ENCODE measurements at places on chromosomes 4 and X. TPM values are rescaled to one million over a fixed set of nuclear protein-coding genes. Genes with fewer than 3 reads are reported as not detected.

DNA sequence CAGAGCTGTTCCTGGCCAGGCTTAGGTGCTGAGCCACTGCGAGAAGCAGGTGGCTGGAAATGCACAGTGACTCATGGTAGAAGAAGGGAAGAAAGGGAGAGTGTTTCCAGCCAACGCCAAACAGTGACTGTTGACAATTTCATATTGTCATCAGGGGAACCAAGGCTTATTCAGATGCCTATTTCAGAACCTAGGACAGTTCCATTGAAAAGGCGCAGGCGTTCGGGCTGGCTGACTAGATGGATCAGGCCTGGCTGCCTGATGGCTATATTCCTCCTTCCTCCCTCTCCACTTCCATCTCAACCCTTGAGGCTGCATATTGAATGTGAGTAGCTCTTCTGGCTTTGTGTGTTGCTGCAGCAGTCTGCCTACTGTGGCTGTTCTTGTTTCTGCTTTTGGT, 73.0 kb upstream of the FRMPD4 start:
- no peak overlapping the region for H3K4me3 ChIP-seq
- H3K27ac ChIP-seq, result no peak overlapping the region
- DNase-seq, result peak; percentile 39
- no peaks in the 10 kb centered on the region for H3K27me3 ChIP-seq
- H3K36me3 ChIP-seq, result no peaks in the 10 kb centered on the region
- H3K4me1 ChIP-seq, result no peaks in the 10 kb centered on the region

- H3K27ac ChIP-seq, result no peak overlapping the region
- H3K36me3 ChIP-seq, result no peaks in the 10 kb centered on the region
Observed at GRCh38 chr4:52853351-52853750, 8.8 kb upstream of the RASL11B start.

DNA sequence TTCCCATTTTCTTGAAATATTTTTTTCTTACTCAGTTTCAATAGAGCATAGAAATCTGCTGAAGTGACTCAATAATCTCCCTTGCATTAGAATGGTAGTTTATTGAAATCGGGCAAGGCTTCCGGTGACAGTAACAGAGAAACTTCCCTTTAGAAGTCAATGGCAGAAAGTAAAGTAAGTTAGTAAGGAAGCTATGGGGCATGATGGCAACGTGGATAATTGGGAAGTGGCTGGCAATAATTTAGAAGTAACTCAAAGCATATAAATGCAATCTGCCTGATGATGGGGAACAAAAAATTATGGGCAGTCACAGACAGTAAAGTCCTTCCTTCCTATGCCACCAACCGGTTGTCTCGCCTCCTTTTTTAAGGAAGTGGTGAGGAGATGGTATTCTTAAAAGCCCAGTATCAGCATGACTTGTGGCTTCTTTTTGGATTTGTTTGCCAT, 7.6 kb downstream of the CYBB start:
- DNase-seq, result no peak
- H3K4me1 ChIP-seq, result no peaks in the 10 kb centered on the region
- H3K36me3 ChIP-seq, result no peaks in the 10 kb centered on the region

DNA sequence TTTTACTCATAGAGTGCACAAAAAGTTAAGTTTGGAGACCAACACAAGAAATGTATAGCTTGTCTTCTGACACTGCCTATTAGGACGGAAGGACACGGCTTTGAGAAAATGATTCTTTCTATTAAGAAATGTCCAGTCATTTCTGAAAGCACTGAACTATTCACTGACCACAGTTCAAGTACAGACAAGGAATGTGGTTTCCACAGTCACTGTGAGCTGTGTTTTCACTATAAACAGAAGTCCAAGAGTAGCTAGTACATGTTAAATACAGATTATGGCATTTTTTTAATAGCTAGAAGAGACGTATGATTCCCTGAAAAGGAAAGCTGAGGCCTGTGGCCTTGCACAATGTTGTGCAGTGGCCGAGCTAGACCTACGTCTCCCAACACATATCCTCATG, 115.1 kb upstream of the GPM6A start:
- H3K4me1 ChIP-seq, result no peaks in the 10 kb centered on the region
- H3K36me3 ChIP-seq, result no peaks in the 10 kb centered on the region
- H3K27ac ChIP-seq, result no peak overlapping the region
- no peaks in the 10 kb centered on the region for H3K27me3 ChIP-seq
- no peak for DNase-seq

DNA sequence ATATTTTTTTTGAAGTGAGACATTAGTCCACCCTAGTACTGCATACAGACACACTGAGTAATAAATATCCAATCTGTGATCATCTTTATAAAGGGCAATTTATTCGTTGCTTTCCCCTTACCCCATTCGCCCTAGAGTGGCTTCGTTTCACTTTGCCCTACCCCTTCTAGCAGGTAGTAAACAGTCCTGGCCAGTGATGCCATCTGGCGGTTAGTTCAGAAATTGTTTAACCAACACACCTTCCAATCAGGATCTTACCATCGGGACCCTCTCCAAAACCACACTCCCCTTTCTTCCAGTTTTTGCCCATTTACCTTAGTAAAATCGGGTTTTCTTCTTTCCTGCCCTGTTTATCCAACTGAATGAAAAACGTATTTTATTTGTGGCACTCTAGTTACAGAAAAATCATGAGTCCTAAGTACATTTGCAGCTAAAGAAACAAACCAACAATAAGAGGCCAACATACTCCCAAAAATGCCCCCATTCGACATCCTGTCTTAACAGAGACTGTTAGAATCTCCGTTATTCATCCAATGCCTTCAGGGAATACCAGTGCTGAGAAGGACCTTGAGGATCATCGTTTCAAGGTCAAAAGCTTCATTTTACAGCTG, 2.2 kb downstream of the PPA2 start:
- H3K4me1 ChIP-seq, result peaks cover 16% of the 10 kb centered on the region
- peak overlapping the region; percentile 81 for H3K4me3 ChIP-seq
- 0 out of 2 replicates have a peak overlapping the region, but pooled peaks have one; percentile 23 for H3K27ac ChIP-seq
- H3K36me3 ChIP-seq, result peaks cover 10% of the 10 kb centered on the region
- H3K27me3 ChIP-seq, result no peaks in the 10 kb centered on the region

DNA sequence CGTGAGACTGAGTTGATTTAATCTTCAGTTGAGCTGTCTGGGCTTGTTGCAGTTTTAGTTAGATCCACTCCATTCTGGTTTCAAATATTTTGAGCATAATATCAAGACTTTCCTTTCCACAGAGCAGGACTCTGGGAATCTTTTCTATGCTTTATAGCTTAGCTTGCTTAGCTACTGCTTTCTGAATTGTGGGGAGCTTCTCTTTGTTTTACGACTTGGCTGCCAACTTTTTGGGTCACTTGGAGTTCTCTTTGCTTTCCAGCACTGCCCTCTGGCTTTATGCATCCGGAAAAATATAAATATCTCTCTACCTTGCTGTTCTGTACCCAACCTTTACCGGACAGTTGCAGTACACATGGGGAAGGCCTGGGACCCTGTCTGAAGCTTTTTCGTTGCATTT, 292.1 kb downstream of the STIM2 start:
- H3K4me1 ChIP-seq, result no peaks in the 10 kb centered on the region
- H3K36me3 ChIP-seq, result no peaks in the 10 kb centered on the region
- no peaks in the 10 kb centered on the region for H3K27me3 ChIP-seq
- H3K27ac ChIP-seq, result no peak overlapping the region
- DNase-seq, result no peak
- no peak overlapping the region for H3K4me3 ChIP-seq

- no peaks in the 10 kb centered on the region for H3K4me1 ChIP-seq
- no peak for DNase-seq
- no peaks in the 10 kb centered on the region for H3K36me3 ChIP-seq
- H3K27ac ChIP-seq, result no peak overlapping the region
- H3K27me3 ChIP-seq, result no peaks in the 10 kb centered on the region
- H3K4me3 ChIP-seq, result no peak overlapping the region
Observed at GRCh38 chr4:174657472-174657871, 135.2 kb upstream of the HPGD start.

DNA sequence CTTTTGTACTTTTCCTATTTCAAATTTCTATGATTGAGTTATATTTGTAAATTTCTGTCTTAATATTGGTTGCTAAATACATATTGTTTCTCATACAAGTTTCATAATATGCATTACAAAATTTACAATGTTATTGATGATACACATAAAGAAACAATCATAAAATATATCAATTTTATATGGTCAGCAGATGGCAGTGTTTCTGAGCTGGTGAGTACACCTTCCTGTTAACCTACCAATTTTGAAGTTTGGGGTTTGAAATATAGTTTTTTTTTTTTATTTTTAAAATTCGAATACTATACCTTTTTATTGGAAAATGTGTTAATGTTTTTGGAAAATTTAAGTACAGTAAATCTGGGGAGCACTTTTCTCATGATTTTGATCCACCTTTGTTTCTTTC, 1953.1 kb upstream of the ADGRL3 start:
- no peak for DNase-seq
- no peaks in the 10 kb centered on the region for H3K27me3 ChIP-seq
- H3K4me3 ChIP-seq, result no peak overlapping the region
- H3K36me3 ChIP-seq, result no peaks in the 10 kb centered on the region
- no peaks in the 10 kb centered on the region for H3K4me1 ChIP-seq
- no peak overlapping the region for H3K27ac ChIP-seq

- H3K36me3 ChIP-seq, result no peaks in the 10 kb centered on the region
- DNase-seq, result no peak
- H3K4me1 ChIP-seq, result peaks cover 3% of the 10 kb centered on the region
- H3K4me3 ChIP-seq, result no peak overlapping the region
Observed at GRCh38 chr4:158316264-158316663, 106.0 kb downstream of the TMEM144 start.

- H3K27me3 ChIP-seq, result no peaks in the 10 kb centered on the region
- peaks cover 5% of the 10 kb centered on the region for H3K36me3 ChIP-seq
- H3K4me3 ChIP-seq, result no peak overlapping the region
- no peaks in the 10 kb centered on the region for H3K4me1 ChIP-seq
Observed at GRCh38 chr4:153260553-153261300, 56.5 kb downstream of the TRIM2 start.

GRCh38 chr4:48268956-48269860, at the start of gene TEC:
TSS of gene TEC (minus strand) at chr4:48269838. CDS start at chr4:48228614, 41,224 bp downstream.
- H3K27me3 ChIP-seq, result no peaks in the 10 kb centered on the region
- H3K36me3 ChIP-seq, result no peaks in the 10 kb centered on the region
- peak within 1 kb of the TSS; percentile 92 for H3K4me3 ChIP-seq
- DNase-seq, result peak; percentile 74
- peaks cover 23% of the 10 kb centered on the region for H3K4me1 ChIP-seq
- peak within 1 kb of the TSS; percentile 97 for H3K27ac ChIP-seq

GRCh38 chr4:21744046-21744445, 204.5 kb downstream of the KCNIP4 start:
- H3K27me3 ChIP-seq, result no peaks in the 10 kb centered on the region
- no peaks in the 10 kb centered on the region for H3K4me1 ChIP-seq
- H3K27ac ChIP-seq, result no peak overlapping the region

GRCh38 chr4:151841107-151841506, 80.3 kb upstream of the GATB start:
- DNase-seq, result no peak
- H3K36me3 ChIP-seq, result no peaks in the 10 kb centered on the region
- no peak overlapping the region for H3K4me3 ChIP-seq

GRCh38 chrX:15158736-15159406, 111.0 kb downstream of the ASB9 start:
- no peak overlapping the region for H3K4me3 ChIP-seq
- no peaks in the 10 kb centered on the region for H3K4me1 ChIP-seq
- DNase-seq, result no peak
- no peak overlapping the region for H3K27ac ChIP-seq
- no peaks in the 10 kb centered on the region for H3K27me3 ChIP-seq

GRCh38 chrX:10296576-10296975, 139.8 kb downstream of the CLCN4 start:
- H3K4me1 ChIP-seq, result no peaks in the 10 kb centered on the region
- H3K27ac ChIP-seq, result no peak overlapping the region
- no peaks in the 10 kb centered on the region for H3K27me3 ChIP-seq
- no peak overlapping the region for H3K4me3 ChIP-seq
- H3K36me3 ChIP-seq, result no peaks in the 10 kb centered on the region

DNA sequence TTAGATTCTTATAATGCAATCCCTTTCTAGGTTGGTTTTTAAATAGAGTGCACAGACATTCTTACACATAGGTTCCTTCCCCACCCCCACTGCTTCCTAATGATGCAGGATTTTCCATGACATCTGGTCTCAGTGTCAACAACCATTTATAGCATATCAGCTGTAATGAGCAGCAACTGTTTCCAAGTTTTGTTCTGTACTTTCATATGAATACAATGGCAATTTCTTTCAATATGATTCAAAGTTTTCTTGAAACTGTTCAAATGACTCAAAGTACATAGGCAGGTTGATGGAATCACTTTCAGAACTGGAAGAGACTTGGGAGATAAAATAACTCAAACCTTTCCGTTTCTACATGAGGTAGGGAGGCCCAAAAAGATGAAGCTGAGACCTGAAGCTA, 220.7 kb downstream of the CAMK2D start:
- DNase-seq, result no peak
- no peaks in the 10 kb centered on the region for H3K27me3 ChIP-seq
- H3K4me1 ChIP-seq, result no peaks in the 10 kb centered on the region
- no peak overlapping the region for H3K4me3 ChIP-seq
- no peak overlapping the region for H3K27ac ChIP-seq
- no peaks in the 10 kb centered on the region for H3K36me3 ChIP-seq

- H3K4me1 ChIP-seq, result no peaks in the 10 kb centered on the region
- no peak for DNase-seq
- H3K27ac ChIP-seq, result no peak overlapping the region
- no peaks in the 10 kb centered on the region for H3K27me3 ChIP-seq
Observed at GRCh38 chr4:120775431-120775830, 147.1 kb downstream of the PRDM5 start.

GRCh38 chr4:152451496-152451895, 84.4 kb downstream of the FBXW7 start:
- no peak for DNase-seq
- no peaks in the 10 kb centered on the region for H3K4me1 ChIP-seq
- H3K4me3 ChIP-seq, result no peak overlapping the region
- H3K36me3 ChIP-seq, result no peaks in the 10 kb centered on the region
- no peaks in the 10 kb centered on the region for H3K27me3 ChIP-seq

DNA sequence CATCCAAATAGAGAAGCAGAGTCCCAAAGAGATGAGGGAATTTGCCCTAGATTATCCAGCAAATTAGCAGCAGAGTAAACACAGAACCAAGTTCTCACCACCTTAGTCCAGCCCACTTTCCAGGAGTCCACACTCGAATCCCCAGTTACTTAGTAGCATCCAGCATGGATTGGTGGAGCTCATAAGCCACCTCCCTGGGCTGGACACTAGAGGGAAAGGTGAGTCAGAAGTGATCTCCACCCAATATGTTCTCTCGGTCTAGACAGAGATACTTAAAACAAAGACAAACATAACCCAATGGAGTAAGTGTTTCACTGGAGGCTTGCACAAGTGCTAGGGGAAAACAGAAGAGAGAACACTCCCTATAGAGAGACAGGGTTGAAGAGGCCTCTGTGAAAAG, 105.1 kb upstream of the CPEB2 start:
- H3K4me1 ChIP-seq, result 0 out of 2 replicates have a peak, but pooled peaks cover 5% of the 10 kb centered on the region
- no peaks in the 10 kb centered on the region for H3K27me3 ChIP-seq
- H3K4me3 ChIP-seq, result no peak overlapping the region
- DNase-seq, result no peak
- no peak overlapping the region for H3K27ac ChIP-seq
- no peaks in the 10 kb centered on the region for H3K36me3 ChIP-seq

- no peak overlapping the region for H3K27ac ChIP-seq
- no peak for DNase-seq
- no peaks in the 10 kb centered on the region for H3K36me3 ChIP-seq
- no peak overlapping the region for H3K4me3 ChIP-seq
- no peaks in the 10 kb centered on the region for H3K4me1 ChIP-seq
- no peaks in the 10 kb centered on the region for H3K27me3 ChIP-seq
Observed at GRCh38 chrX:49845701-49846403, 16.7 kb downstream of the PAGE4 start.

The VCX3A gene
- total RNA-seq, result 2.3 TPM

The ADH1A gene
- total RNA-seq, result not detected

The ARHGAP24 gene
- total RNA-seq, result 2.2 TPM

The CDKN2AIP gene
- 7.7 TPM for total RNA-seq

Data from PC-9 (cell line).